ENCODE measurements at places on chromosomes 13 and 19.

DNA sequence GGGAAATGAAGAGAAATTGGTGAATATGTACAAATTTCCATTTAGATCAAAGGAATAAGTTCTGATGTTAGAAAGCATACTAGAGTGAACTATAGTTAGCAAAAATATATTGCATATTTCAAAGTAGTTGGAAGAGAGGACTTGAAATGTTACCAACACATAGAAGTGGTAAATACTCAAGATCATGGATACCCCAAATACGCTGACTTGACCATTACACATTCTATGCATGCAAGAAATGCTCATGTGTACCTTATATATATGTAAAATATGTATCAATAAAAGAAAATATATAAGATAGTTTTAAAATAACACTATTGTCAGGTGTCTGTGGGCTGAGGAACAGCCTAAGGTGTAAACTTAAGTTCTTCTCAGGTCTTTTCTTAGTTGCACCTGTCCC is 14.6 kb upstream of the ZNF491 start:
- no peak for DNase-seq

- DNase-seq: no peak
Observed at GRCh38 chr13:76014406-76015318, 378.5 kb downstream of the LMO7 start.

DNA sequence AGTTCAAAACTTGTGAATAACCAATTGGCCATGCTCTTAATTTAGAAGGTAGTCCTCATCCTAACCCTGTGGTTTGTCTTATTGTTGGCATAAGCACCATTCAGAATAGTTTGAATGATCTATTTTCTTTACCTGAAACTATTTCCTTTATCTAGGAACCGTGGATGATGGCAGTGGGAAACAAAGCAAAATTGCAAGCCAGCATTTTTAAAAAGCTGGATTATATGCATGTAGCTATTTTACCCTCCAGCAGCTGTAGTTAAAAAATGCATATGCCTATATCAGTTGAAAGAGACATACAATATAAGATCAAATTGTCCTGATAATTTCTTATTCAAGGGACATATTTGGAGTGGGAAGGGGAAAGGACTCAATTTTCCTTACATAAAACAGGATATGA is 19.3 kb downstream of the ZNF613 start:
- DNase-seq: no peak

GRCh38 chr13:25110956-25111584 is 15.1 kb downstream of the PABPC3 start:
- DNase-seq: no peak

DNA sequence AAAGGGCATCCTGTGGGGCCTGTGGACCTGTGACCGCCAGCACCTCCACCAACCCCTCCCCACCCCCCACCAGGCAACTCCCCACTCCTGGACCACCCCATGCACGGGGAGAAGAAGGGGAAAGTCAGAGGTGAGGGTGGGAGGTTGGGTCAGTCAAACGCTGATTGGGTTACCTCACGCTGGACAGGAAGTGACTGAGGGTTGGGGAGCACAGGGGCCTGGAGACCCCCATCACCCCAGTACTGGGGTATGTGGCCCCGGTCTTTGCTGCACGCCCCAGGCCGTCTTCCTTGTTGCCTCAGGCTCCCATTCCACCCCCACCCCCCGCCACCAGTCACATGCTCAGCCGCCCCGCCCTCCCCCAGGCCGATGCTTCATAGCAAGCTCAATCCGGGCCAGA is 59.0 kb downstream of the COLGALT1 start:
- no peak for DNase-seq

- DNase-seq: no peak
Observed at GRCh38 chr13:101523154-101524131, 71.0 kb downstream of the ITGBL1 start.

DNA sequence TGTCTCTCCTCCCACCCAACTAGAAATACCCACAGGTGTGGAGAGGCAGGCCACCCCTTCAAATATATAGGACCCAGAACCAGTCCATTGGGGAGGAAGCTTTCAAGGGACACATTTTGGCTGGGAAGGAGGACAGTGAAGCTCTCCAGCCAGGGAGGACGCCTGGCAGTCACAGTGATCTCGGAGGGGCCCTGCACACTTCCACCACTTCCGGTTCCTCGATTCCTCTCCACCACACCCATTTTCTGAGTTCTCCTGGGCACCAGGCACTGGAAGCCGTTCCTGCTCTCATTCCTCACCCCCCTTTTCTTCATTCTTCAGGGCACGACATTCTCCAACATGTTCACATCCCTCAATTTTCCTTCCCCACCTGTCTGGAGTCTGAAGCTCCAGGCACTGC is 30.4 kb upstream of the CEACAM21 start:
- no peak for DNase-seq

DNA sequence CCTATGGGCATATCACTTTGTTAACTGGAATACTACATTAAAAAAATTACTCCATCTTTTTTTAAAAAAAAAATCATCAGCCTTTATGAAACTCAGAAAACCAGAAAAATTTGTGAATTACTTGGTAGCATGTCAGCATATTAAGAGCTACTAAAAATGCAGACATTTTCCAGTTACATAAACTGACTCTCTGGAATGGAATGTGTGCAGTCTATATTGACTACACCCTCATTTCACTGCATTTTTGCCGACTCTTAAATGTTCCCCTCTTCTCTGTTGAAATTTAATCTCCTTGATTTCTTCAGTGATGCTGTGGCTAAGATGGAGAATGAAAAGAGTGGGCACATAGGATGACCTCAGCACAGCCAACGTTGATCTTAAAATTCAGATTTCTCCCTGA is 393.8 kb downstream of the ITGBL1 start:
- DNase-seq: no peak

DNA sequence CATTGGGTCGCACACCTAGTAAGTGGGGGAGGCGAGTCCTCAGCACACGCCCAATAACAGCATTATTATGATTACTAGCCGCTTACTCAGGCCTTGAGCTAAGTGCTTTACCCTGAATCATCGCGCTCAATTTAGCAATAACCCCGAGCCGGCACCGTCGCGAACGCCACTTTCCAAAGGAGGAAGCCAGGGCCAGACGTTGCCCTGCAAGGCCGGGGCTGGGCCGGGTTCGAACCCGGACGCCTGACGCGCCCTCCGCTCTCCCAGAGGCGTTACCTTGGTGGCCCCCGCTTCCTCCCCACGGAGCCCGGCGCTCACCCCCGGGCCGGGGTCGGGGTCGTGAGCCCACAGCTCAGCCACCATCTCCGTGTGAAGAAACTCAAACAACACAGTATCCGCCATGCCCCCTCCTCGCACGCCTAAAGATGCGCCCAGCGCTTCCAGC is at the start of gene TRAPPC6A:
TRAPPC6A (minus strand) TSS at position 421 of the 445 bp plus-strand sequence; CDS start at position 402, 19 bp downstream.
- no peak for DNase-seq

DNA sequence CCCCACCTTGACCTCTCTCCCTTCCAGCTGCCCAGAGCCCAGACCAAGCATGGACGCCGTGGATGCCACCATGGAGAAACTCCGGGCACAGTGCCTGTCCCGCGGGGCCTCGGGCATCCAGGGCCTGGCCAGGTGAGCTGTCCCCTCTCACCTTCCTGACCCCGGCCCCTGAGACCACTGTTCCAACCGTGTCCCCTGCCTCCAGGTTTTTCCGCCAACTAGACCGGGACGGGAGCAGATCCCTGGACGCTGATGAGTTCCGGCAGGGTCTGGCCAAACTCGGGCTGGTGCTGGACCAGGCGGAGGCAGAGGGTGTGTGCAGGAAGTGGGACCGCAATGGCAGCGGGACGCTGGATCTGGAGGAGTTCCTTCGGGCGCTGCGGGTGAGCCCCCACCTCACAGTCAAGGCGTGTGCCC is 312 bp downstream of the CAPS start:
- DNase-seq: no peak

DNA sequence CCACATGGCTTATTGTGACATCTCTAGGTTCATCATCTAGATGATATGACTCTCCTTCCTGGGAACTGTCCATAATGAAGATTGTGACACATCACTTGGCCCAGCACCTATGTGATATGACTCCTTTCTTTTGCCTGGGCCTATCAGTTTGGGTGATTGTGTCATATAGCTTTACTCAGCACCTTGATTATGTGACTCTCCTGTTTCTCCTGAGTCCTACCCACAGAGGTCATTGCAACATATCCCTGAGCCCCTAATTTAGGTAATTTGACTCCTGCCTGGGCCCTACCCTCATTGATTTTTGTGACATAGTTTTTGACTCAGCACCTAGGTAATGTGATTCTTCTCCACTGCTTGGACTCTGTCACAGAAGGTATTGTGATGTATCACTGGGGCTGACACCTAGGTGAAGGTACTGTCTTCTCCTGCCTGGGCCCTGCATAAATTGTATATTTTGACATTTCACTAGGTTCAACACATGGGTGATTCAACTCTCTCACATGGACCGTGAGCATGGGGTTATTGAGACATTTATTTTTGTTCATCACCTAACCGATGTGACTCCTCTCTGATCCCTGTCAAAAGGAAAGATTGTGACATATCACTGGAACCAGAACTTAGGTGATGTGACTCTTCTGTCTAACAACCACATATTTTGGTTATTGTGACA is 26.2 kb upstream of the ZNF254 start:
- DNase-seq: no peak

DNA sequence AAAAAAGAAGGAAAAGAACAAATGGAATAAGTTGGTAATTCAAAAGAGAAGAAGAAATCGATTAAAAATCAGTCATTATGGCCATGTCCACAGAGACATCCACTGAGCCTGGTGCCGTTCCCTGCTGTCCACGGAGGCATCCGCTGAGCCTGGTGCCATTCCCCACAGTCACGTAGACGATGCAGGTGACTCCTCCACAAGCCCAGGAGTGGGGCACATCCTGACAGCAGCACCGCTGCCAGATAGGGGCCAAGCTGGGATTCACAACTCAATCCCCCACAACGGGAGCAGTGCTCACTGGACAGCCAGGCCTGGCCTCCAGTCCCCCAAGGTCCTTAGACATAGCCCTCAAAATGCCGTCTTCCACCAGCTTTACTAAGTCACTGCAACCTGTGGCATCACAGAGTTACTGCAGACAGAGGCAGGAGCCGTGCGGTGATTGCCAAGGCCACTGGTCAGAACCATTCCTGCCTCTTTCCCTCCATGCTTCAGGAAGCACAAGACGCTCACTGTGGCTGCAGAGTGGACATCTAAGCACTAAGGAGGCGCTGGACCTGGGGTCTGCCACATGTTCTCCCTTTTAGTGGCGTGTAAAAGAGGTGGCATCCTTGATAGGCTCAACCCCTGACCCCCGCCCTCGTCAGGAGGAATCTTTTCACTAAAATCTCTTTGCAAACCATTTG is 131.5 kb upstream of the SPACA7 start:
- DNase-seq: no peak

- DNase-seq: no peak
Observed at GRCh38 chr13:32889986-32890565, 126.1 kb upstream of the KL start.

DNA sequence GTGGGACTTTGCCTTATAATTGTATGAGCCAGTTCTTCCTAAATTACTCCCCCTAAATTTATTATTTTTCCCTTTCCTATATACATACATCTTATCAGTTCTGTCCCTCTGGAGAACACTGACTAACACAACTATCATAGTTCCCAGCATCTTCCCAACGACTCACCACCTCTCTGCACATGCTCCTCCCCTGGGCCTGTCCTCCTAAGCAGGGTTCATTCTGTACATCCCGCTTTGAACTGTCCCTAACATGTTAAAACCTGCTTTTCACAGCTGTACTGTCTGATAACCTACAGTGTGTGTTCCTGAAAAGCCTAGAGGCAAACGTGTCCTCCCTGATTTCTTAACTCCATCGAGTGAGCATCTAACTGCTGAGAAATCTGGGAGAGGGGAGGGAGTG is 141.7 kb downstream of the EFNB2 start:
- DNase-seq: no peak

- DNase-seq: no peak
Observed at GRCh38 chr19:44725684-44726083, 22.8 kb upstream of the BCL3 start.

Data from activated CD4-positive, CD25-positive, alpha-beta regulatory T cell (primary cell).